Putamen (tissue), 1 donor: ENCODE measurements at places on chromosomes 12 and 14.

GRCh38 chr12:66345212-66345611, 42.9 kb downstream of the HELB start:
- DNase-seq: no peak

GRCh38 chr12:46217541-46218321, 51.1 kb downstream of the SLC38A1 start:
- peak; percentile 29 for DNase-seq

- no peak for DNase-seq
Observed at GRCh38 chr14:21258005-21258888, 11.0 kb downstream of the HNRNPC start.

GRCh38 chr14:95456281-95456680, 60.2 kb downstream of the SYNE3 start:
- no peak for DNase-seq

GRCh38 chr12:18684430-18684829, 53.4 kb downstream of the PLCZ1 start:
- DNase-seq: no peak

- no peak for DNase-seq
Observed at GRCh38 chr12:109931143-109931542, 31.1 kb downstream of the TCHP start.

GRCh38 chr14:77003960-77004710, 24.4 kb downstream of the IRF2BPL start:
- DNase-seq: no peak
